ENCODE measurements at places on chromosomes 4 and X.
A peak's percentile ranks its signal among the peaks of the same experiment; 100 is the strongest.

DNA sequence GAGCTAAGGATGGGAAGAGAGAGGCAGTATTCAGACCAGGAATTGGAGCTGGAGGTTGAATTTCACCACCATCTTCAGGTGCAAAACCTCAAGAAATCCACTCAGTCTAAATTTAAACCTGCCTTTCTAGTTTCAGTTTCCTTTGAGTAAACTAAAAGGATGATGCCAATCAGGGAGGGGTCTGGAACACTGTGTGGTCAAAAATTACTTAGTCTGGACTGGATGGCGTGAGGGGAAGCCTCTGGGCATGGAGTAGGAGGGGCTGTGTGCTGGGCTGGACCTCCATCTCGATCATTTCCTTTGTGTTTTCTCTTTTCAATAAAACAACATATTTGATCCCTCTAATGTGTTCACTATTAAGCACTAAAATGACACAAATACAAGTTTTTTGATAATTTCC lies 120.1 kb downstream of the GC start:
- no peak for DNase-seq

GRCh38 chr4:108149588-108150380 lies 18.9 kb downstream of the LEF1 start:
- no peak for DNase-seq

DNA sequence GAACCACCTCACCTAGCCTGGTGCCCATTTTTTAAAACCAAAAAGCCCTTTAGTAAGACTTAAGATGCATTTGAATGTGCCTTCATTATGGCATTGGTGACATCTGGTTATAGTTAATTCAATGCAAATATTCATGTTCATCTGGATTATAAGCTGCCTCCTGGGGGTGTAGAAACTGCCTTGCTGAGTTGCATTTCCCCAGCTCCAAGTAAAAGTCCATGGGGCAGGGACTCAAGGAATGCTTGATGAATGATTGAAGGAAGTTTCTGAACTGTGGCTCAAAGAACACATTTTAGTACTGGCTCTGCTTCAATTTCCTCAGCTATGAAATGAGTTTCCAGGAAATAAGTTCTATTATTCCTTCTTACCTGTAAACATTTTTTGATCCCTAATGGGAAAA lies 18.5 kb upstream of the RBM47 start:
- no peak for DNase-seq

DNA sequence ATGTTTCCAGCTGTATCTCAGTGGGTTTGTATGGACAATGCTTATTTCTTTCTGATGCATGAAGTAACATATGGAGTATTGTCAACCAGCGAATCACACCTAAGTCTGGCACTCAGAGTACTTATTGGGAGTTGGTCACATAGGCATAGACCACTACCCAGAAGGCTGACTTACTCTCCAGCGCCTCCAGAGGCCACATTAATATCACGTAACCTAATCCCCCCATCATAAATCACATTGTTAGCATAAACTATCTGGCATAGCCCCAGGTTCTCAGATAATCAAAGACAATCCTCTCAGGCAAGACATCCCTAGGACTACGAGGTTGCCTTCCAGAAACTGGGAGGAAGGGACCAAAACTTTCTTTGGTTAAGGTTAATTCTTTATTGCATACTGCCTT lies 560.5 kb upstream of the PABPC4L start:
- DNase-seq, result no peak

DNA sequence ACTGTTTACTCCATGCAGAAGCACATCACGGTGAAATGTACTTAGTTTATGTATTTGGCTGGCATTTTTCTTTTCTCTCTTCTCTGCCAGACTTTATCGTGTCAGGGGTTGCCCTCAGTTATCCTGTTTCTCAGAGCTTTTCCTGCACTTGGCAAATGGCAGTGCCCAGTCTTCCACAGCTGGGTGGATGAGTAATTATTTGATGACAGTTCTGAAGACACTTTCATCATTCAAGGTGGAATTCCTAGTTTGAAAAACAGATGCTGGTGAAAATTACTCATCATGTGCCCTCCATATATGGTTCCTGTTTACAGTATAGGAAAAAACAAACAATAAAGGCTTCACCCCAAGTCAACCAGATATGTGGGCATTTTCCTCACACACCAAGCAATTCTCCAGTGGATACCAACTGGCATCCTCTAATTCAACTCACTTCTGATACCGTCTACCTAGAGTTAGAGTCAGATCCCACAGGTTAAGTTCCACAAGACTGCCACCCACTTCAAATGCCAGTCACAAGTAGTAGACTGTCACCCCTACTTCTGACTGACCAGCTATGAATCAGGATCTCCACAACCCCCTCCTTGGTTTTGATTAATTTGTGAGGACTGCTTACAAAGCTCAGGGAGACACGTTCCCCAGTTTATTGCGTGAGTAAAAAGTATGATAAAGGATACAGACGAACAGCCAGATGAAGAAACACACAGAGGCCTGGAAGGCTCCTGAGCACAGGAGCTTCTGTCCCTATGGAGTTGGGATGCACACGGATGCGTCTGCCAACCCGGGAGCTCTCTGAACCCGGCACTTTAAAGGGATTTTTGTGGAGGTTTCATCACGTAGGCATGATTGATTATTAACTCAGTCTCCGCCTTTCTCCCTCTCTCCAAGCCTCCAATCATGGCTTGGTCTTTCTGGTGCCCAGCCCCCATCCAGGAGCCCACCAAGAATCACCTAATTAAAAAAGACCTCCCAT lies 72.9 kb downstream of the CLDN34 start:
- no peak for DNase-seq

DNA sequence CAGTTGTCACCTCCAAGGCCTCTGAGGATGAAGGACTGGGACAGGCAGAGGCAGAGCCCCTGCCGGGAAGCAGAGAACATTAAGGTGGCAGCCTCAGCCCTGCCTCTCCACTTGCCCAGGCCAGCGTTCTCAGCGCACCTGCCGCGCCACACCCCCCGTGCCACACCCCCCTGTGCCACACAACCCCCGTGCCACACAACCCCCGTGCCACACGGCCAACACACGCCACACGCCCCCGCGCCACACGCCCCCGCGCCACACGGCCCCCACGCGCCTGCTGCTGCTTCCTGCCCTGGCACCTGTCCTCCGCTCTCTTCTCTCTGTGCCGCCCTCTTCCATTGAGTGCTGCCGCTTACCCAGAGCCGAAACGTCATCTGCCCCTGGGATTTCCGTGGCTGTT lies 58.0 kb upstream of the ZFP42 start:
- no peak for DNase-seq

DNA sequence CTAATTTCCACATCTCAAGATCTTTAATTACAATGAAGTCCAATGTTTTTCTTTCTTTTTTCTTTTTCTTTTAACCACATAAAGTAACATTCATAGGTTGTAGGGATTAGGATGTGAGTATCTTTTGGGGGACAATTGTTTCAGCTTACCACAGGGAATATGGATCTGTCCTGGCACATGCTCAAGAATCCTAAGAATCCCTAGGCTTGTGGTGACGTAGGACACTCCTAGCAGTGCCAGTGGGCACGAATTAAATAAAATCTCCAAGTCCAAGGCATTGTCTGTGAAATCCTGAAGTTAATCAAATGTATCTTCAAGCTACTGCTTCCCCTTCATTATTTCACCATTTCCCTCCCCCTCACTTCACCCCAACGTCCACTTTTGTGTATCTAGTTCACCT lies 2.6 kb upstream of the LAS1L start:
- no peak for DNase-seq

DNA sequence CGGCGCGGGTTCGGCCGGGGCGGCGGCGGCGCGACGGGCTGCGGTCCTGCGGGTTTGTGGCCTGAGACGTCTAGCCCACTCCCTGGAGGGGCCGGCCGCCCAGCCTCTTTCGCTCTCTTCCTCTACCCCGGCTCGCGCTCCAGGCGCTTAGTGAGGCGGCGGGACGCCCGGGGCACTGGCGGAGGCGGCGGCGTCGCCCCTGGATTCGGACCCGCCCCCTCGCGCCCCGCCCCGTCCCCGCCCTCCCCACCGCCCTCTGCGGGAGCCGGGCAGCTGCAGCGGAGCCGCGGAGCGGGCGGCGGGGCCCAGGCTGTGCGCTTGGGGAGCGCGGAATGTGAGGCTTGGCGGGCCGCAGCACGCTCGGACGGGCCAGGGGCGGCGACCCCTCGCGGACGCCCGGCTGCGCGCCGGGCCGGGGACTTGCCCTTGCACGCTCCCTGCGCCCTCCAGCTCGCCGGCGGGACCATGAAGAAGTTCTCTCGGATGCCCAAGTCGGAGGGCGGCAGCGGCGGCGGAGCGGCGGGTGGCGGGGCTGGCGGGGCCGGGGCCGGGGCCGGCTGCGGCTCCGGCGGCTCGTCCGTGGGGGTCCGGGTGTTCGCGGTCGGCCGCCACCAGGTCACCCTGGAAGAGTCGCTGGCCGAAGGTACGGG lies at the start of gene BMP2K:
Gene BMP2K (plus strand): TSS at position 272 of the 650 bp plus-strand sequence. CDS start 194 bp downstream, at position 466.
- DNase-seq, result peak; percentile 64

- no peak for DNase-seq
Measured at GRCh38 chr4:174450786-174451125, 71.5 kb downstream of the HPGD start.

- no peak for DNase-seq
Measured at GRCh38 chrX:22481436-22481835, 208.7 kb downstream of the CBLL2 start.

DNA sequence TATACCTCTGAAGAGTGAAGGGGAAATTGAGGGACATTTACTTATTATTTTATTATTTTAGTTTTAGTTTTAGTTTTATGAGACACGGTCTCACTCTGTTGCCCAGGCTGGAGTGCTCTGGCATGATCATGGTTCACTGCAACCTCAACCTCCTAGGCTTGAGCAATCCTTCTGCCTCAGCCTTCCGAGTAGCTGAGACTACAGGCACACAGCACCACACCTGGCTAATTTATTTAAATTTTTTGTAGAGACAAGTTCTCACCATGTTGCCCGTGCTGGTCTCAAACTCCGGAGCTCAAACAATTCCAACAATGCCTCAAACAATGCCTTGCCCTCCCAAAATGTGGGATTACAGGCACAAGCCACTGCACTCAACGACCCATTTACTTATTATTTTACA lies 68.4 kb upstream of the BMP2K start:
- no peak for DNase-seq

DNA sequence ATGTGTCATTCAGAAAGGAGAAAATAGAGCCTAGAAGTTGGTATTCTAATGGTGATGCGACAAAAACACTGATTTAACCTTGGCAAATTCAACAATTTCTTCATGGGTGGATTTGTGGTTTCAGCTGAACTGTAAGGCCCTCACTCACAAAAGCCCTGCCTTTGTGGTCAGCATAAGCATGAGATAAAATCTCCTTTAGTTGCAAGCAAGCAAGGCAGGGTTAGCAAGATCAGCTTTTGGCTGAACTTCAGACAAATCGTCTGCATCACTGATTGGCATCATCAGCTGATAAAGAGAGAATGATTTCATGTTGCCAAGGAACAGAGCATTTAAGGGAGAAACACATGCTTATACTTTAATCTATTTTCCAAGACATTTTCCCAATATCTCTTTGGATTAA lies 2582.2 kb downstream of the PCDH7 start:
- DNase-seq, result no peak

GRCh38 chr4:15938182-15938581 lies 358 bp downstream of the FGFBP1 start:
- no peak for DNase-seq

DNA sequence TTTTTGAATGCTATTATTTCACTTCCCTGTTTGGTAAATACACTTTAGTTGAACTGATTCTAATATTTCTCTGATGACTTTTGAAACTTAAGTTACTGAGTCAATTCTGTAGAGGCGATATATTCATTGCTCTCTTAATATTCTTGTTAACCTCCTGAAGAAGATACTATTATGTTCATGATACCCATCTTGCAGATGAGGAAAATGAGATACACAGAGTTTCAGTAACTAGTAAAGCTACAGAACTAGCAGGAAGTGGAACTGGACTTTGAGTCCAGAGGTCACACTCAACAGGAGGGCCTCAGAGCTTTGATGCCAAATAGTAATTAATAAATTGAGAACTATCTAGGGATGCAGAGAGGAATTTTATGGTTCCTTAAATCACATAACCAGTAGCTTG lies 70.0 kb downstream of the PCDH7 start:
- DNase-seq, result no peak

DNA sequence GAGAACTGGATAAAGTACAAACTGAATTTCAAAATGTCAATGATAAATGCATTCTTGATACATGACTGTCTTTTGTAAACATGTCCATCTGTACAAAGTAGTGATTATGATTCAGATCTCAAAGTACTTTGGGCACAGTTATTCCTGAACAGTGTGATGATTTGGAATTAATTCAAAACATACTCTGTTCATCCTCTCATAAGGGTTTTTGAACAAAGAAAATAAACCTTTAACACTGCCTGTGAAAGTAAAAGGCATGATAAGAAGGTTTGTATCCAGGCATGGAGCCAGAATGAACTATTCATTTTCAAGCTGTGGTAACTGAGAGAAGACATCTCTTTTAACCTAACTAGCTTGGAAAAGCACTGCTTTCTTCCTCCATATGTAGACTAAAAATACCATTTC lies 883 bp upstream of the KLHL4 start:
- no peak for DNase-seq

GRCh38 chr4:163474027-163474426 lies 473 bp upstream of the TKTL2 start:
- no peak for DNase-seq

DNA sequence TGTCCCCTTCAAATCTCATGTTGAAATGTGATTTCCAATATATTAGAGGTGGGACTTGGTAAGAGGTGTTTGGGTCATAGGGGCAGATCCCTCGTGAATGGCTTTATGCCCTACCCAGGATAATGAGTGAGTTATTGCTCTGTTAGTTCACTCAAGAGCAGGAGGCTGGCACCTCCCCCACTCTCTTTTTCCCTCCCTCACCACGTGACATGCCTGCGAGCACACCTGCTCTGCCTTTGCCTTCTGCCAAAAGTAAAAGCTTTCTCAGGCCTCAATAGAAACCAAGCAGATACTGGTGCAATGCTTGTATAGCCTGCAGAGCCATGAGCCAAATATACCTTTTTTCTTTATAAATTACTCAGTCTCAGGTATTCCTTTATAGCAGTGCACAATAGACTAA lies 286.3 kb upstream of the UGT8 start:
- DNase-seq, result no peak

- no peak for DNase-seq
Measured at GRCh38 chrX:38837389-38837788, 36.1 kb downstream of the MID1IP1 start.

GRCh38 chr4:5916229-5916628 lies 23.3 kb upstream of the CRMP1 start:
- no peak for DNase-seq

DNA sequence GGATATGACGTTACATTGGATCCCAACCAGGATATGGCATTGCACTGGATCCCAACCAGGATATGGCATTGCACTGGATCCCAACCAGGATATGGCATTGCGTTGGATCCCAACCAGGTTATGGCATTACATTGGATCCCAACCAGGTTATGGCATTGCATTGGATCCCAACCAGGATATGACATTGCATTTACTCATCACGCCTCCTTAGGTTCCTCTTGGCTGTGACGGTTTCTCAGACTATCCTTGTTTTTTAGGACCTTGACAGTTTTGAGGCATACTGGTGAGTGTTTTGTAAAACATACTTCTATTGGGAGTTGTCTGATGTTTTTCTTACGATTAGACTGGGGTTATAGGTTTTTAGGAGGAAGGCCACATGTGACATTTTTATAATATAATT lies 5.4 kb upstream of the ACSL1 start:
- DNase-seq, result no peak

Measured in stimulated activated CD8-positive, alpha-beta memory T cell treated with anti-CD3 and anti-CD28 coated beads, Interleukin-7, amount 100 ng/mL, for 1 hour (primary cell).